ENCODE measurements at places on chromosomes 1 and 21.

DNA sequence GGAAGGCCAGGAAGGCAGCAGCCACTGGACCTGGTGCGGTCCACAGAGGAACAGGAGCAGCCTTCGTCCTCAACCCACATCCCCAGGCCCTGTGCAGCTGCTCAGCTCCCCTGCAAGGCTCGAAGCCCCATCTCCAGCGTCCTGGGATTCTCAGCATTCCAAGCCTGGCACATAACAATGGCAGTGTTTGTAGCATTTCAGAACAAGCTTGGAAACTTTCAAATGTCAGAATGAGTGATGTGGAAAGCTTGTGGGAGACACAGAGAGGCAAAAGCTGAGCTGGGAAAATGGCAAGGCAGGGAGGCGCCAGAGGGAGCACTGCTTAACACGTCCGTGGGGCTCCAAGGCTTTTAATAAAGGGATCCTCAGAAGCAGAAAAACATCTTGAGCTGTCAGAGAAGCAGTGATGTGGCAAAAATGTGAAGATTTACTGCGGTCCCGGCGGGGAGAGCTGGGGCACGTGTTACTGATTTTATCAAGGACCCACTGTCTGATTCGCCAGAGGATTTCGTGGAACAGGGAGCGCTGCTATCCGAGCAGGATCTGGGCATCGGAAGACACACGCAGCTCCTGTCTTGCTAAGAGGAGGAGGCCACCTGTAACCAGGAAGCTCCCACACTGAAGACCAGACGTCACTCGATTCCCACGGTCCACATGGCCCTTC lies 38.1 kb downstream of the TOMM20 start:
- DNase-seq = no peak

DNA sequence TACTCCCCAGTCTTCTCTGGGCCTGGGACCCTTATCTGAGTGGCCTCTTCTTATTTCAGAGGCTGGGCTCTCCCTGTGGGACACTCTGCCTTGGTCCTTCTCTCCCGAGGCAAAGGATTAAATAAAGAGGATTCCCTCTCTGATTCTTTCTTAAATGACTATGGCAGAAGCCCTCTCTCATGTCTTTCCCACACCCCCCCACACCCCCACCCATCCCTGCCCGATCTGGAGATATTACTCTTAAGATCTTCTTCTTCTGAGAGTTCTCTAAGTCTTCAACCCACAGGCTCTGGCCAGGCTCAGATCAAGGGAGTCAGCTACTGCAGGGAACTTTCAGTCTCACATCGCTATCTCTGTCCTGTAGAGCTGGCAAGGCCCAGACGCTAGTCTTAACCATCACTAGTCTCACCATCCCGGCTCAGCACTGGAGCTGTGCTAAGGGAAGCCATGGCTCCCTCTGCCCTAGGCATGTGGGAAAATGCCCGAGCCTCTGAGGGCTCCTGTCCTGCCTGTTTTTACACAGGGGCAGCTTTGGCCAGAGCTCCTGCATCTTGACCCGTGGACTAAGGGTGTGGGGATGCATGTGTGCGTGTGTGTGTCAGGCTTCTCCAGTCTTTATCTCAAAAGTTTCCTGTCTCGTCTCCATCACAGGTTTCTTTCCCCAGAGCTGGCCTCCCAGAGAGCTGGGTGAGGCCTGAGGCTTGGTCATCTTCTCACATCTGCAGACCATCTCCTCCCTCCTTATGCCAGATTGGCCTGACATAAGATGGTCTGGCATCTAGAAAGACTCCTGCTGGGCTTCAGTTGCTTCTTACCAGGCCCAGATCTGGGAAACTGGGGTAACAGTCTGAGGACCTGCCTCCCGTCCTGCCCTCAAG lies 36.7 kb downstream of the LGR6 start:
- no peak for DNase-seq

- DNase-seq = no peak
Observed at GRCh38 chr1:100353988-100354387, 1.7 kb downstream of the CDC14A start.

GRCh38 chr1:232630047-232630893 lies at the start of gene SIPA1L2:
Gene SIPA1L2 (minus strand): TSS chr1:232630133. CDS start chr1:232515339, 114,794 bp downstream.
- DNase-seq = no peak

- no peak for DNase-seq
Observed at GRCh38 chr1:171743081-171743870, 1.4 kb upstream of the VAMP4 start.

DNA sequence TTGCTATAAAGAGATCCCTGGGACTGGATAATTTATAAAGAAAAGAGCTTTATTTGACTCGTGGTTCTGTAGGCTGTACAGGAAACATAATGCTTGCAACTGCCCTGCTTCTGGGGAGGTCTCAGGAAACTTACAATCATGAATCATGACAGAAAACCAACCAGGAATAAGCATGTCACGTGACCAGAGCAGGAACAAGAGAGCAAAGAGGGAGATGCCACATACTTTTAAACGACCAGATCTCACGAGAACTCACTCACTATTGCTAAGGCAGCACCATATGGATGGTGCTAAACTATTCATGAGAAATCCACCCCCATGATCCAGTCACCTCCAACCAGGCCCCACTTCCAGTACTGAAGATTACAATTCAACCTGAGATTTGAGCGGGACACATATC lies 49.8 kb upstream of the RCC1 start:
- no peak for DNase-seq

DNA sequence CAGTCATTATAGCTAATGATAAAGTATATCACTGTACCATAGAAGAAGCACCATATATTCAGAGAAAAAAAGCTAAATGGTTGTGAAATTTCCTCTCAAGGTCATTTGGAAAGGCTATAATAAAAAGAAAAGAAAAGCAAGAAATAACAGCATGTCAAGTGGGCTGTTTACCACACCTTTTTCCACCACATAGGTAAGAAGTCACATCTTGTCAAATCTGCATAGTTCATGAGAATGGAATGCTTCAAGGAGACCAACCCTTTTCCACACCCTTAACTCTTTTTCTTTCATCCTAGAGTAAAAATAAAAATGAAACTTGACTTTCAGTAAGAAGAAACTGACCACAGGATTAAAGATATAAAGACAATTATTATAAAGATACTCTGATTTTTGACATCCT lies 91.2 kb downstream of the ATP6V1G3 start:
- no peak for DNase-seq

DNA sequence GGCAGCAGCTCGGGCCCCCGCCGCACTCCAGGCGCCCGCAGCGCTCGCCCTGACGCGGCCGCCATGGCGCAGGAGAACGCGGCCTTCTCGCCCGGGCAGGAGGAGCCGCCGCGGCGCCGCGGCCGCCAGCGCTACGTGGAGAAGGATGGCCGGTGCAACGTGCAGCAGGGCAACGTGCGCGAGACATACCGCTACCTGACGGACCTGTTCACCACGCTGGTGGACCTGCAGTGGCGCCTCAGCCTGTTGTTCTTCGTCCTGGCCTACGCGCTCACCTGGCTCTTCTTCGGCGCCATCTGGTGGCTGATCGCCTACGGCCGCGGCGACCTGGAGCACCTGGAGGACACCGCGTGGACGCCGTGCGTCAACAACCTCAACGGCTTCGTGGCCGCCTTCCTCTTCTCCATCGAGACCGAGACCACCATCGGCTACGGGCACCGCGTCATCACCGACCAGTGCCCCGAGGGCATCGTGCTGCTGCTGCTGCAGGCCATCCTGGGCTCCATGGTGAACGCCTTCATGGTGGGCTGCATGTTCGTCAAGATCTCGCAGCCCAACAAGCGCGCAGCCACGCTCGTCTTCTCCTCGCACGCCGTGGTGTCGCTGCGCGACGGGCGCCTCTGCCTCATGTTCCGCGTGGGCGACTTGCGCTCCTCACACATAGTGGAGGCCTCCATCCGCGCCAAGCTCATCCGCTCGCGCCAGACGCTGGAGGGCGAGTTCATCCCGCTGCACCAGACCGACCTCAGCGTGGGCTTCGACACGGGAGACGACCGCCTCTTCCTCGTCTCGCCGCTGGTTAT lies 2.8 kb downstream of the KCNJ9 start:
- no peak for DNase-seq

- DNase-seq = no peak
Observed at GRCh38 chr1:95311014-95311413, 77.0 kb downstream of the RWDD3 start.

GRCh38 chr21:46229923-46230260 lies 1.3 kb upstream of the LSS start:
- DNase-seq = no peak
